ENCODE measurements at places on chromosomes 3 and 15. TPM values are rescaled to one million over a fixed set of nuclear protein-coding genes. Genes with fewer than 3 reads are reported as not detected.

DNA sequence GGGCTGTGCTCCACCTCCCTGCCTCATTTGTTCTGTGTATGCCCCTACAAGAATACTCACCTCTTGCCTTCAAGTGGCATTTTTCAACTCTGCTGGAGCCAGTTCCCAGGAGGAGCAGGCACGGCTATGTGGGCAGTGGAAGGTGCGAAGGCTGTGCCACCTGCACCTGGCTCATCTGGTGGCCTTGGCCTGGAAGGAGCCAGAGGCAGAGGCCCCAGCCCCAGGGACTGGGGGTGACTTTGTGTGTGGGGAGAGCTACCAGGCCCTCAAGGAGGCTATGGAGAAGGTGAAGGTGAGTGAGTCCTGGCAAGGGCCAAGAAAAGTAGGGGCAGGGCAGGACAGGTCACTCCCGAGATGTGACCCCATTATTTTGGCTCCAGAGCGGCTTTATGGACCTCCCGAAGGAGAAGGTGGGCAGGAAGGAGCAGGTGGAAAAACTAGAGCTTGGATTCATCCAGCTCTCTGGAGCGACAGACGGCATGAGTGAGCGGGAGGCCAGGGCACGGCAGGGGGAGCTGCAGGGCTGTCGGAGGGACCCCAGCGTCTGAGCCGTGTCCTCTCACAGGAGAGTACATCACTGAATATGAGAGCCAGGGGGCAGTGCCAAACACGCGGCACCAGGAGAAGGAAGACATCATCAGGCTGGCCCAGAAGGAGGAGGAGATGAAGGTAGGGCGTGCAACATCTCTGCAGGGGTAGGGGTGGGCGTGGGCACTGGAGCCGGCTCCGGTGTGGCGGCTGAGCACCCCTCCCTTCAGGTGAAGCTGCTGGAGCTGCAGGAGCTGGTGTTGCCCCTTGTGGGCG is 57.3 kb upstream of the UBE2Q2 start:
- DNase-seq: no peak

DNA sequence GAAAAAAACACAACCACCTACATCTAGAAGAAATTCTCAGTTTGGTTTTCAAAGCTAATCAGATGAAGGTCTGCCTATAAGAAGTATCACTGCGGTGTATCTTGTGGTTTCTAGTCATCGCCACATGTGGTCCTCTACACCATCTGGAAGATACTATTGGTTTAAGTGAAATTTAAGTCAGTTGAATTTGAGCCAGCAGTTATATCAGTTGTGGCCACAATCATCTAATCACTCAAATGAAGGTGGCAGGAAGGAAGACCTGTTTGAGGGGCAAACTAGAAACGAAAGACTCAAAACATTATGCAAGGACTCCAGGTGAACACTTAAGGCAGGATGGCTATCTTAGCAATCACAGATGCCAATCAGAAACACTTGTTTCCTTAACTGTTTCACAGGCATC is 48.7 kb downstream of the ETV5 start:
- no peak for DNase-seq

GRCh38 chr3:123798550-123798949 is 85.6 kb downstream of the MYLK start:
- no peak for DNase-seq

- no peak for DNase-seq
These were observed 469 bp downstream of the GUCA1C start for GRCh38 chr3:108953210-108953609.

DNA sequence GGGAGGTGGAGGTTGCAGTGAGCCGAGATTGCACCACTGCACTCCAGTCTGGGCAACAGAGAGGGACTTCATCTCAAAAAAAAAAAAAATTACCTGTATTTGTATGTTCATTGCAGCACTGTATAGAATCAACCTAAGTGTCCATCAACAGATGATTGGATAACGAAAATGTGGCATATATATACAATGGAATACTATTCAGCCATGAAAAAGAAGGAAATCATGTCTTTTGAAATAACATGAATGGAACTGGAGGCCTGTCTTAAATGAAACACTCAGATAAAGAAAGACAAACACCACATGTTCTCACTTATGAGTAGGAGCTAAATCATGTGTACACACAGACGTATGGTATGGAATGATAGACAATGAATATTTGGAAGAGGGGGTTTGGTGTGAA is 59.4 kb upstream of the MEF2A start:
- no peak for DNase-seq

GRCh38 chr3:194962056-194962455 is 276.4 kb downstream of the FAM43A start:
- DNase-seq: no peak

DNA sequence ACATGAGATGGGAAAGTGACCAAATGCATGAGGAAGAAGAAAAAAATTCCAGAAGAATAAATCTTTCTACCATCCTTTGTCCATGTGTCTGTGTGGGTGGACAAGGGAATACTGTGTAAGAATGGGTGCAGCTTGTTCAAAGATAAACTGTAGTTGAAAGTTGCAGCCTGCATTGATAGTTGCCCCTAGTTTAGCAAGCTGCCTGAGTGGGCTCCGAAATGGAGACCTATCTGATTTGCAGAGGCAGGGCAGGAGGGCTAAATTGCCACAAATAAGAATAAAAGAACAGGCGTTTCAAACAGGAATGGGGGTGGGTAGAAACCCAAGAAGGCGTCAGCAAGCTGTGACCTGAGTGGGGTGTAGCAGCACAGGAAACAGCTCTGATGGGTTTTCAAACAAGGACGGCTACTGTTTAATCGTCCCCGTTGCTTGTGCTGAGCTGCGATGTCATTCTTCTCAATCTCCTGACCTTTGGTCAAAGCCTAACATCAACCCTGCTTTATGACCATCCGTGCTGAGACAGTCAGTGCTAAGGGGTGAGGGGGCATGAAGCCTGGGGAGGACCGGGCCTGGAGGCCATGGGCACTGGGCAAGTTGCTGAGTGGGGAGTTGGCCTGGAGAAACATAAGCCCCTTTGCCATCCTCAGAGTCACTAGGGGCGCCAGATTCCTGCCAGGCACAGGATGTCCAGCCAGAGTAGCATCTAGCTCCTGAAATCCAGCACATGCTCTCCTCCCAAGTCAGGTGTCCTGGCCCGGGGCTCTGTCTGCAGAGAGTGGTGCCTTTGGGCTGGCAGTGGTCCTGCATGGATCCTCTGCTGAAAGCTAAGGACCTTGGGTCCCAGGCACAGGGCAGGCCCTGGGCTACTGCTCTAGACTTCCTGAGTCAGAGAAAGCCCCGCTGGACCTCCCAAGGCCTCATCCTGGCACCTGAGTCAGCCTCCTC is 19.2 kb upstream of the C15orf39 start:
- no peak for DNase-seq

- no peak for DNase-seq
These were observed 3.9 kb upstream of the SRGAP3 start for GRCh38 chr3:9253327-9253726.

- no peak for DNase-seq
These were observed 393.1 kb downstream of the LPP start for GRCh38 chr3:188546835-188547670.

DNA sequence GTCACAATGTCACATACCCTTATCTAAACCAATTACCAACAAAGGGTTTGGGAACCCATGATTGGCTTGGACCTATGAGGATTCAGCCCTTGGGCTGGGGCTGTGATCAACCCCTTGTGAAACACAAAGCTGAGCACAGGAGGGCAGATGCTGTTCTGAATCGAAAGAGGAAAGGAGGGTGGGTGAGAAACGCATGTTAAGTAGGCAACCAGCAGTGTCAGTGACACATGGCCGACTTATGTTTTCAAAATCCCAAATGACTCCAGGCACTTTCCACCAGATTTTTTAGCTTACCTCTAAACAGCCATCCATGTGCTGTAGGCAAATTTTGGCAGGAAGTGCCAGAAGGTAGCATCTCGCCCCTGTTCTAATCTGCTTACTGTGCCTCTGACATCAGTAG is 34.1 kb upstream of the KLHL25 start:
- no peak for DNase-seq

- DNase-seq: no peak
These were observed 55.0 kb upstream of the NR2E3 start for GRCh38 chr15:71755092-71755970.

- no peak for DNase-seq
These were observed 72.4 kb upstream of the GADL1 start for GRCh38 chr3:30966896-30967295.

DNA sequence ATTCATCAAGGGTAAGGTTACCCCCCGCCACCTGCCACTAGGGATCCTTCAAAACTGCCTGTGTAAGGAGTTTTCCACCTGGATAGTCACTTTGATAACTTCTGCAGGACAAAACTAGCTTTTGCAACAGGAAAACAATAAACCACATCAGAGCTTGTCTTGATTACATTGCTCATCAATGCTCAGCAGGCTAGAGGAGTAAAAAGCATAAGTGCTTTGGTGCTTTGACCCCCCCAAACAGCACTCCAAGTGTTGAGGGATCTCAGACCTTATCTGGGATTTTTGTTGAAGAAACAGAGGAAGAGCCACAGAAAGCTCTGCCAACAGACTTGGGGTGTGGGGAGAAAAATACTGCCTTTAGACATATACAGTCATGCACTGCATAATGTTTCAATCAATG is 10.8 kb upstream of the PHLDB2 start:
- no peak for DNase-seq

- DNase-seq: peak; percentile 8
These were observed 281.8 kb downstream of the FAM43A start for GRCh38 chr3:194967151-194968117.

DNA sequence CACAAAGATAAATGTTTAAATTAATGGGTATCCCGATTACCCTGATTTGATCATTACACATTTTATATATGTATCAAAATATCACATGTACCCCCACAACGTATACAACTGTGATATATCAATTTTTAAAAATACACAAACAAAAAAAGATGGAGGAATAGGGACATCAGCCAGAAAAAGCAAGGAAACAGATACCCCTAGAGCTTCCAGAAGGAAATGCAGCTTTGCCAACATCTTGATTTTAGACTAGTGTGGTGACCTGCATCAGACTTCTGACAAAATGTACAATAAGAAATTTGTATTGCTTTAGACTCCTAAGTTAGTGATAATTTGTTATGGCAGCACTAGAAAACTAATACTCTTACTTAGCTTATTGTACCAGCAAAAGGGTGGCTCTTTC is 483.8 kb downstream of the TUSC7 start:
- no peak for DNase-seq

GRCh38 chr15:91304210-91304609 is 204.2 kb downstream of the SV2B start:
- DNase-seq: no peak

GRCh38 chr3:136772709-136773108 is 20.5 kb upstream of the STAG1 start:
- no peak for DNase-seq

- no peak for DNase-seq
These were observed 20.9 kb upstream of the MELTF start for GRCh38 chr3:197050511-197050910.

GRCh38 chr15:43330780-43331087 is 361 bp upstream of the LCMT2 start:
- no peak for DNase-seq

DNA sequence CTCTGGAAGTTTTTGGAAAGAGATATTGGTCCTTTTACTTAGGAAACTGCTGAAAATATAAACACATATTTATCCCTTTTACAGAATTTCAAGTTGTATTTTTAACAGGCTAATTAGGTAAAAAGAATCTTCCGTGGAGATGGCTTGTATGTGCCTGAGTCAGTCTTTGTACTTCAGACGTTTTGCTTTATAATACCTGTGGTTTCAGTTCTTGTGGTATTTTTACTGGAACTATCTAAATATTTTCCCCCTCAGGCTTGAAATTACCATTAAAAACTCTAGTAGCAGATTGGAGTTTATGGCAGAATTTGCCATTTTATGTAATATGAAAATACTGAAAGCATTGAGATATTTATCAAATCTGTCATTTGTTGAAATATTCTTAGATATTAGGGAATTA is 151.6 kb upstream of the CGNL1 start:
- no peak for DNase-seq

DNA sequence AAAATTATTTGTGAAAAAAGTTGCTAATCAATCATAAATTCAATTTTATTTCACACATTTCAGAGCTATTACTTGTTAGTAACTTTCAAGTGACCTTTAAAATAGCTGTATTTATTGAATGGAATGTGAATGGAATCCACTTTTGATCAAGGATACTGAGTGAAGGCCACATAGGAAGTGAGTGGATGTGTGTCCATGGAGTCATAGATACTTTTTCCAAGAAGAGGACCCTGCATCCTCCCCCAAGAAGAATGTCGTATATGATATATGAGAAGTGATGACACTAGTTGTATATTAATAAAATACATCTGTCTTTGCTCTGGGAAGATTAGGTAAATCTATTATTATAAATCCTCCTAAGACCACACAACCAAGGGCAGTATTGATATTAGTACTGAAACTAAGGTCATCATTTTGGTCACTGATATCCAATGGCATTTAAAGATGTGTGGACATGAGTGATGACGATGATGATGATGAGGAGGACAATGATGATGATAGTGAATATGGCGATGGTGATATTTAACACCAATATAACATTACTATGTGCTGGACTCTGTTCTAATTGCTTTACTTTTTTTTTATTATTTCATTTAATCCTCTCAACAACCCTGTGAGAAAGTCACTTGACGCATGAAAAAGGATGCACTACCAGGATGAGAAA is 493.0 kb upstream of the NR2F2 start:
- DNase-seq: no peak

- DNase-seq: no peak
These were observed 3.9 kb downstream of the KATNBL1 start for GRCh38 chr15:34206011-34206410.

GRCh38 chr3:79367066-79367465 is 400.7 kb downstream of the ROBO1 start:
- DNase-seq: no peak

The LACTB gene
- 11.3 TPM for total RNA-seq

The SCAANT1 gene
- not detected for total RNA-seq

The AHSG gene
- 0.97 TPM for total RNA-seq

The MESP1 gene
- total RNA-seq: 0.49 TPM

The ZMYND10 gene
- not detected for total RNA-seq

The CHL1 gene
- 39.5 TPM for total RNA-seq

The TMEM207 gene
- total RNA-seq: not detected

The KBTBD8 gene
- 1.1 TPM for total RNA-seq

The FANCD2OS gene
- not detected for total RNA-seq

The ZNF662 gene
- total RNA-seq: 34.4 TPM

The FBXL22 gene
- total RNA-seq: not detected

The ACKR4 gene
- 2.8 TPM for total RNA-seq

The FBXL2 gene
- total RNA-seq: 4.1 TPM

Data from suprapubic skin (tissue), 4 donors.